Cardiac septum (tissue), 1 donor: ENCODE measurements at places on chromosomes 1 and 21. TPM values are rescaled to one million over a fixed set of nuclear protein-coding genes. Genes with fewer than 3 reads are reported as not detected.
A peak's percentile ranks its signal among the peaks of the same experiment; 100 is the strongest.

DNA sequence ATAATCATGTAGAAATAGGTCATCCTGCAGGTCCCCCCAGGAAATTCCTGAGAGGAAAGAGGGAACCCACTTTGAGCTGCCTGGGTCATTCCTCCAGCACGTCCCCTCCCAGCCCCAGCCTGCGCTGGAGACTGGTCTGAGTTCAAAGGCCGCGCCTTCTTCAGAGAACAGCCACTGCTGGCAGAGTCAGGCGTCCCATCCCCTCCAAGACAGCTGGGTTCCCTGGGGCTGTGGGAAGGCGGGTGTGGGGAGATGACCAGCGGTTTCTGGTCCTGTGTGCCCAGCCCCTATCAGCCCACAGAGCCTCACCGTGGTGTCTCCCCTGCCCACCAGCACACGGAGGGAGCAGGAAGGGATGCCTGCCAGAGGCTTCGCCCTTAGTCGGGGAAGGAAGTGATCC lies 18.0 kb upstream of the TRAPPC10 start:
- DNase-seq: no peak

GRCh38 chr1:163824490-163824889 lies 502.7 kb downstream of the NUF2 start:
- DNase-seq: no peak

GRCh38 chr1:166197597-166197996 lies 30.8 kb upstream of the FAM78B start:
- no peak for DNase-seq

DNA sequence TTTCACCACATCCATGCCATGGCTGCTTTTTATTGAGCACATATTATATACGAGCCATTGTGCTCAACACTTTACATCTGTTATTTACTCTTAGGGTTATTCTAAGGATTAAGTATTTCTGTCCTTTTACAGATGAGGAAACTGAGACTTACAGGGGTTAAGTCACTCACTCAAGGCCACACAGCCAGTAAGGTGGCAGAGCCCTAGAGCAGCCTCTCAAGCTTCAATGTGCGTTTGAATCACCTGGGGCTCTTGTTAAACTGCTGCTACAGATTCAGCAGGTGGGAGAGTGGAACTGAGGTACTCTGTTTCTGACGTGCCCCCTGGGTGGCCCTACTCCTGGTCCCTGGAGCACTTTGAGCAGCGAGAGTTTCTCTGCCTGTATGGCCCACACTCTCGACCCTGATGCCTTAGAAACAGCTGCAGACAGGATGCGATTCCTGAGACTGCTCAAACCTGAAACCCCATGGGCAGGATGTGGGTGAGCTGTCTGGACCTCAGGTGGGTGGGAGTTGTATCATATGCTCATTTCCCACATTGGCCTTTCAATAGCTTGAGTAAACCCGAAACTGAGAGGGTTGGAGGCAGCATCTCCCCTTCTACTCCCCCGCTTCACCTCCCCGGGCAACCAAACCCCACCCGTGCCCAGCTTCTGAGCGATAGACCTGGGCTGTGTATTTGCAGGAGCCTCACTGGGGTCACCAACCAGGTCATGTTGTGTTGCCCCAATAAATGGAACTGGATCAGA lies 59.3 kb downstream of the MAN1C1 start:
- DNase-seq: no peak

DNA sequence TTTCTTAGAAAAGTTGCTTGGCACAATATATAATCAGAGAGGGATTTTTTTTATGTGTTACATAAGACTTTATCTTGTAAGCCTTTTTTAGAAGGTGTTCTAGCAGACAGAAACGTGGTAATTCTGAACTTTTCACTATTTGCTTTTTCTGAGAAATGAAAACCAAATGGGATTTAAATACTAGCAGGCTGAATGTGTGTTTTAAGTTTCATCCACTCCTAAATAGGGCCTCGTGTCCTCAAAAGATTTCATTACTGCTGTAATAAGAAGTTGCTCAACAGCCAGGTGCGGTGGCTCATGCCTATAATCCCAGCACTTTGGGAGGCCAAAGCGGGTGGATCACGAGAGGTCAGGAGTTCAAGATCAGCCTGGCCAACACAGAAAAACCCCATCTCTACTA lies 44.7 kb upstream of the FMO2 start:
- DNase-seq: no peak

DNA sequence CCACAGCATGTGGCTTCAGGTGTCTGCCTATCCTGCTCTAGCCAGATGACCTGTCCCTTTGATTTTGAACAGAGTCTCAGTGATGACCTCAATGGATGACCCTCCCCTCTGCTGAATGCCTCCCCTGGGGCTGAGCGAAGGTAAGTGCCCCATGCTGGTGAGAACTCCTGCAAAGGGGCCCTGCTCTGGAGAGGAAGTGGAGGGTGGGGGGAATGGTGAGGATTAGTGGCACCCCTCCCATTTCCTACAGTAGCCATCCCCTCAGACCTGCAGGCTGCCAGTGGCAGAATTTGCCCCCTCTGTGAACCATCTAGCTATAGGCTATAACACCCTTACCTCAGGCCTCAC lies 3.7 kb upstream of the PMVK start:
- DNase-seq: no peak

- DNase-seq: no peak
These were observed 693.1 kb downstream of the RWDD3 start for GRCh38 chr1:95927061-95927460.

DNA sequence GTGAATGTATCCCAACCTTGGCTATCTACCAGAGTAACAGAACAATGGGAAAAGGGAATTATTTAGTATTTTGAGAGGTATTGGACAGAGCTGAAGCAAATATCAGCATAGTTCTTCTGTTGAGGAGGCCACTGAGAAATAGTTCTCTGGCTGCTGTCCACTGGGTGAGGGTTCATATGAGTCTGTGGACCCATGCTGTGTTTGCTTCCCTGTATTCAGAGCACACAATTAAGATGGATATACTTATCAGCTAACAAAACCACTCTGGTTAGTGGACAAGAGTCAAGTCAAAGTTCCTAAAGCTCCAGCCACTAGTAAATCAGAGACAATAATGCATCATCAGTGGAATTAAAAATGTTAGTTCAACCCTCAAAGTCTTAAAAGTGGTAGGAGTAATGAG lies 66.1 kb downstream of the RGS18 start:
- DNase-seq: no peak

DNA sequence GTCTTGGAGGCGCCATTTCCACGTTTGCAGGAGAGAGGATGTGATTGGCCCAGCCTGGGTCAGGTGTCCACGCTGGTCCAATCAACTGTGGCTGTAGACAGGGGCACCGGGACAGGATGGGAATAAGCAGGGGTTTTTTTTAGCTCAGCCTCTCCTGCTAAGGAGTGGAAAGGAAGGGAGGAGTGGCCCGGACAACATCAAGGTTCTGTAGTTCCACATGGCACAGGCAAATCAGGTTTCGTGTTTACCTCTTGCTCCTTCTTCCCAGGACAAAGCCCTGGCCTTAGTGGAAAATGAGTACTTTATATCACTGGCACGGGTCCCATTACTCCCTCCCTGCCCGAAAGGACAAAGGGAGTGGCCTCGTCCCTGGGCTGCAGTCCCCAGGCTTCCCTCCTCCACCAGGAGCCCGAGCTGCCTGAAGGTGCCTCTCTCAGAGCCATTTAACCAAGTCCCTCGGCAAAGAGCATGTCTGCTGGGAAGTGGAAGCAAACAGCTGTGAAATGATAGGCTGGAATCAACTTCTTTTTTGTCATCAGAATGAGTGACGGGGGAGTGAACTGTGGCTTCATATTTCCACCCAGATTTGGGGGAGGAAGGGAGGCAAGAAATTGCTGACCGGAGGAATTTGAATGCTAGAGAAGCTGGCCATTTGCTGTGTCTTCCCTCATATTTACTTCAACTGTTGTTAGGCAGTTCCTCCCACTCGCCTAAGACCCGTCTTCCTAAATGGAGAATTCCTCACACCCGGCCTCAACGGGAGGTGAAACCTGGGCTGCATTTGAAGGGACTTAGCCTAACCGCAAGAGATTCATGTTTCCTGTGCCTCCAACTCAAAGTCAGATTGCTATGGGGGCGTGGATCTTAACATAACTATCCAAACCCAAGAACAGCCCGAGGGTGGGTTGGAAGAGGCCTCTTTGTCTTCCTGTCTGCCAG lies 84.9 kb upstream of the SLC44A3 start:
- DNase-seq: no peak

- DNase-seq: no peak
These were observed 111.9 kb upstream of the KAZN start for GRCh38 chr1:14486401-14487201.

DNA sequence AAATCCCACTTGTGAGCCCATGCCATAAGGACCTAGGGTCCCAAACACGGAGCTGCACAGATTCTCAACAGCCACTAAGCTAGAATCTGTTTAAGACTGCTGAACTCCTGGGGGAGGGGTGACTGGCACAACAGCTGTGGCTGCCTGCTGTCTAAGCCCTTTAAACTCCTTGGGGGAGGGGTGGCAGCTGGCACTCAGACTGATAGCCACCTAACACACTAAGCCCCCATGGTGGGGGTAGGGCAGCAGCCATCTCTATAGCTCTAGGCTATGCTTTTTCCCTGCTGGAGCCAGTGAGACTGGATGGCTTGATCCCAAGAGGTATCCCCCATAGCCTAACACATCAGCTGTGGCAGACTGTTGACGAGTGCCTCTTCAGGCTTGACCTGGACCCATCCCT lies 73.3 kb upstream of the FMO3 start:
- DNase-seq: no peak

DNA sequence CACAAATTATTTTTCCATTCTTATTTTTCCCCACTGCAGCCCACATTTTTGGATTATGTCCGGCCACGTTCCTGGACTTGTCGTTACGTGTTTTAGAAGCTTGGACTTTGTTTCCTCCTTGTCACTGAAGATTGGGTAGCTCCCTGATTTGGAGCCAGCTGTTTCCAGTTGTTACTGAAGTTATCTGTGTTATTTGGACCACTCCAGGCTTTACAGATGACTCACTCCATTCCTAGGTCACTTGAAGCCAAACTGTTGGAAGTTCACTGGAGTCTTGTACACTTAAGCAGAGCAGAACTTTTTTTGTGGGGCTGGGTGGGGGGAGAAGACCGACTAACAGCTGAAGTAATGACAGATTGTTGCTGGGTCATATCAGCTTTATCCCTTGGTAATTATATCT lies 12.2 kb upstream of the AXDND1 start:
- DNase-seq: no peak

GRCh38 chr1:57959531-57960241 lies 535.8 kb upstream of the DAB1 start:
- DNase-seq: no peak

DNA sequence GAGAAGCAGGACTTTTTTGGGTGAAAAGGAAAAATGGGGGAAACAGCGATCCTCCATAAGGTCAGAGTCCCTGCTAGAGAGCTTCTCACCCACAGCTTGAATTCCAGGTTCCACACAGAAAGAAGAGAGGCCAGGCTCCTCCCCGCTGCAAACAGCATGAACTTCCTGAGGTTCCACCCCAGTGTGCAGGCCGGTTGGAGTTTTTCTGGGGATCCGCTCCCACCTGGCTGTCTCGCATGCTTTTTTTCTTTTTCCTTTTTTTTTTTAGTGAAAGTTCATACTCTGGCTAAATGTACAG lies 595.1 kb upstream of the ZP4 start:
- DNase-seq: no peak

- DNase-seq: no peak
These were observed 1.4 kb upstream of the MYBPH start for GRCh38 chr1:203177036-203177405.

- no peak for DNase-seq
These were observed 33.3 kb upstream of the FAM3B start for GRCh38 chr21:41283211-41283818.

- DNase-seq: peak; percentile 84
These were observed 176.9 kb upstream of the LMO4 start for GRCh38 chr1:87151500-87152421.

DNA sequence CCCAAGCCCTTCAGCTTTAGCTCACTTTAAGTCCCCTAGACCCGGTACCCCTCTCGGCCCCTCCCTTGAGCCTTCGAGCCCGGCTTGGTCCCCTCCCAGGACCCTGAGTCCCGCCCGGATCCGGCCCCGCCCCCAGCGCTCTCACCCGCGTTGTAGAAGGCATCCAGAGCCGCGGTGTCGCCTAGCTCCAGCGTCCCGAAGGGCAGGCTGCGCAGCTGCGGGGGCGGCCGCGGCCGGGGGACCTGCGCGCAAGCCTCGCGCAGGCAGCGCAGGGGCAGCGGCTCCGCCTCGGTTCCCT lies 699 bp downstream of the MAP3K6 start:
- peak; percentile 93 for DNase-seq

The OR10Z1 gene
- total RNA-seq: not detected

The TDRD10 gene
- 5.0 TPM for total RNA-seq

The FMO3 gene
- total RNA-seq: 1.2 TPM

The TNNT2 gene
- total RNA-seq: 8,017 TPM

The GUCA2A gene
- not detected for total RNA-seq

The GPR61 gene
- 0.13 TPM for total RNA-seq
